ENCODE measurements at places on chromosomes 5 and 9.

DNA sequence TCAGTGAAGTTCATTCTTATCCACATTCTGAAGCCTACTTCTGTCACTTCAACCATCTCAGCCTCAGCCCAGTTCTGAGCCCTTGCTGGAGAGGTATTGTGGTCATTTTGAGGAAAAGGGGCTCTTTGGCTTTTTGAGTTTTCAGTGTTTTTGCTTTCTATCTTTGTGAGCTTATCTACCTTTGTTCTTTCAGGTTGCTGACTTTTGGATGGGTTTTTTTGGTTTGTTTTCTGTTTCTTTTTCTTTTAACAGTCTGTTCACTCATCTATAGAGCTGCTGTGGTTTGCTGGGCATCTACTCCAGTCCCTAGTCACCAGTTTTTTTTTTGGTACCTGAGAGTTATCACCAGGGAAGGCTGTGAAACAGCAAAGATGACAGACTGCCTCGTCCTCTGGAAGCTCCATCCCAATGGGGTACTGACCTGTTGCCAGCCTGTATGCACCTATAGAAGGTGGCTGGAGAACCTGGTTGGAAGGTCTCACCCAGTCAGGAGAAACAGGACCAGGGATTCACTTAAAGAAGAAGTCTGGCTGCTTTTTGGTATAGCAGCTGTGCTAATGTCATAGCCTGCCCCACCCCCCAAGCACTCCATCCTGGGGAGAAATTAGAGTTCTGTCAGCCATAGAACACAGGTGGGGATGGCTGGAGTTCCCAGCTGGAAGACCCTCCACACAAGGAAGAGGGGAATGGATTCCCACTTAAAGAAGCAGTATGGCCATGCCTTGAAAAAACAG lies 138.6 kb upstream of the TSLP start:
- DNase-seq: no peak

GRCh38 chr5:140800816-140801493 lies at the start of gene PCDHA3:
PCDHA3 (plus strand) TSS chr5:140801057.
- DNase-seq: no peak

DNA sequence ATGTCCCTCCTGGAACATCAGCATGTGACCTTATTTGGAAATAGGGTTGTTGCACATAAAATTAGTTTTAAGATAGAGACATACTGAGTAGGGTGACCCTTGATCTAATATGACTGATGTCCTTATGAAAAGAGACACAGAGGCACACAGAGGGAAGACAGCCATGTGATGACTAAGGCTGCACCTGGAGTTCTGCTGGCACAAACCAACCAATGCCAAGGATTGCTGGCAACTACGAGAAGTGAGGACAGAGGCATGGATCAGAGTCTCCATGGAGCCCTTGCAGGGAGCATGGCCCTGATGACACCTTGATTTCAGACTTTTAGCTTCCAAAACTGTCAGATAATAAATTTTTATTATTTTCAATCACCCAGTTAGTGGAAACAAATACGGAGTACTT lies 101.9 kb downstream of the FBXL7 start:
- DNase-seq: no peak

- DNase-seq: no peak
Observed at GRCh38 chr9:77985996-77986395, 45.6 kb downstream of the GNAQ start.

DNA sequence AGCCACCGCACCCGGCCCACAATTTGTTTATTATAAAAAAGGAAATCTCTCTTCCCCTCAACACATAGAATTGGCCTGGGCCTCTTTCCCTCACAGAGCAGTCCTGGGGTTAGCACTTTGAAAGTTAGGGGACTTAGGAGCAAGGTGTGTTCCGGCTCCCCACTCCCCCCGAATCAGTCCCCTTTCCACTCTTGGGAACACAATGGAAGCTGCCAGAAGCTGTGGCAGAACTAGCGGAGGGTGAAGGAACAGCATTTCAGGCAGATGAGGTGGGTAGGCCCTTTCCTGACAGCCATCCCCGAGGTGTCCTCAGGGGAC lies 16.4 kb upstream of the C5orf47 start:
- DNase-seq: no peak

GRCh38 chr5:142846406-142846805 lies 76.2 kb downstream of the ARHGAP26 start:
- no peak for DNase-seq

DNA sequence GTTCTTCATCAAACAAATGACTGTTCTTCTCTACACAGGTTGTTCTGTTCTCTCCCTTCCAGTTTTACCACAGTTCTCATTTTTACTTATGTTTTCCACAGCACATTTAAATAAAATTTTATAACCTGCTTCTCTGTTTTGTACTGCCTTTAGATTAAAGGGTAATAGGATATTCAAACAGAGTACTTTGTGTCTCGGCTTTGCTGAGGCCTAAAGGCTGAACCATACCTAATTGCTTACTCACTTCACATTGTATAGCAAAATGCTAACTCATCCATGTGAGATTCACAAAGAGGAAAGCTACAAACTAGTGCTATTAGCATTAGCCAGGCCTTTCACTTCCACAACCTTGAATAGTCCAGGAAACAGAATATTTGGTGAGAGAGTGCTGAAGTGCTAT lies 200.3 kb downstream of the TRPM3 start:
- DNase-seq: no peak

GRCh38 chr5:66849803-66850202 lies 253.6 kb downstream of the MAST4 start:
- DNase-seq: no peak

DNA sequence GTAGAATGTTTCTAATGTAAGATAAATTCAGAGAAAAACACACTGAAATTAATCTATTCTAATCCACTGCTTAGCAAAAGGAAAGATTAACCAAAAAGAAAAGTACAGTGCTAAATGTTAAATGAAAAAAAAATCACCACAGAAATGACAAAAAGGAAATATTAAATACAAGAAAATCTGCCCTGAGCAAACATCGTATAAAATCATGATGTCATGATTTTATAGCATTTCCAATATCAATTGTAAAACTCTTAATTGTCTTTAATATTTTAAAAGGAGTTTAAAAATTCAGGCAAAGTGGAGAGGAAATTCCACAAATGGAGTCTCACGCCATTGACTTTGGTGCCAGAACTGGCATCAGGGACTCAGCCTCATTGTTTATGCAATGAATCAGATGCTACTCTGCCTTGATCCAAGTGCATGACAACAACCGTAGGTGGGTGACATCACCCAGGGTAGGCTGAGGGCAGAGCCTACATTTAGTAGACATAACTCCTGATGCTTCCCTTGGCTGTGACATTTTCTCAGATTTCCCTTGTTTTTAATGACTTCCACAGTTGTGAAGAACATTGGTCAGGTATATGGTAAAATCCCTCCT lies 696.8 kb downstream of the SEMA5A start:
- no peak for DNase-seq

DNA sequence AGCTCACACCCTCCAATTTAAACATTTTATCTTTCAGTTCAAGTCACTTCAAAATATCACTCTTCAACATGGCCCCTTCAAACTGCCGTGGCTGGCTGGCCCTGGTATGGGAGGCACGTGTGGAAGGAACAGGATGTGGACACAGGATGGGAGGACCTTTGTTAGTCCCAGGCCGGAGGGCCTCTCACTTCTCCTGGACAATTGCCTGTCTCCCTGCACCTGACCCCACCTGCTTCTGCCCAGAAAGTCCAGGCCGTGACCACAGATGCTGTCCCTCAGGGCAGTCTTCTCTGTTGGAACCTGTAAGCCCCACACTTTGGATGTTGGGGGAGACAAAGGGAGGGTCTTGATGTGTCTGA lies 19.4 kb downstream of the AMBP start:
- DNase-seq: no peak

GRCh38 chr5:149166128-149166527 lies 24.8 kb downstream of the ABLIM3 start:
- DNase-seq: no peak

GRCh38 chr9:77604316-77604715 lies 43.8 kb downstream of the GNA14 start:
- DNase-seq: no peak

DNA sequence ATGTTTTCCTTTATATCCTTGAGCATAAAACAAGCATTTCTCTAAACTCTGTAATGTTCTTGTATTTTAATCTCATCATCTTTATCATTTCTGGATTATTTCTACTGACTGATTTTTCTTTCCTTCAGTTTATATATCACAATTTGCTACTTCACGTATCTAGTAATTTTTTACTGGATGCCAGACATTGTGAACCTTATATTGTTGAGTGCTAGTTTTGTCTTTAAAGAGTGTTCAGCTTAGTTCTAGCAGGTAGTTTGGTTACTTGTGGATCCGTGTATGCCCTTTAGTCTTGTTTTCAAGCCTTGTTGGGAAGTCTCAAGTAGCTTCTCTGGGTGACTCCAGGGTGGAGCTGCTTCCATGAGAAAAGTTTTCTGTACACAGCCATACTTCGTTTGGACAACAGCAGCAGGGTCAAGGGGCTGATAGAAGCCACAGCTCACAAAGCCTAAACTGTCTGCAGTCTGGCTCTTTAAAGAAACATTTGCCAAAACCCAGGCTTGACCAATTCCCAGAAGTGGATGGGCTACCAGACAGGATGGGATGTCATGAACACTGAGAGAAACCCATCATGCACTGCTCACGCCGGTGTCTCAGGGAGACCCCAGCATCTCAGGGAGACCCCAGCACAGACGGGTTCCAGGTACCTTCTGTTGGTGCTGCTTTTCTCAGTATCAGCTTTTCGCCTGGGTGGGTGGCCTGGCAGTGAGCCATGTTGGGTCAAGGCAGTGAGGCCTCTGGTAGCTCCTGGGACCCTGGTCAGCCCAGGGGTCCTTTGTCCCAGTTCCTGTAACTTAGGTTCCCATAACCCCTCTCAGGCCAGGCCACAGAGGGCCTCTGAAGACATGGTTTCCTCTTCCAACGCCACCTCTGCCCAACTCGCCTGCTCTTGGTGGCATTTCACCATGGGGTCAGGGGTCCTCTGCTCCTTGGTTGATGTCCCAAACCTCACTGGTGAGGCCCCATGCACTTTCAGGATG lies 29.1 kb downstream of the TRIP13 start:
- DNase-seq: no peak

DNA sequence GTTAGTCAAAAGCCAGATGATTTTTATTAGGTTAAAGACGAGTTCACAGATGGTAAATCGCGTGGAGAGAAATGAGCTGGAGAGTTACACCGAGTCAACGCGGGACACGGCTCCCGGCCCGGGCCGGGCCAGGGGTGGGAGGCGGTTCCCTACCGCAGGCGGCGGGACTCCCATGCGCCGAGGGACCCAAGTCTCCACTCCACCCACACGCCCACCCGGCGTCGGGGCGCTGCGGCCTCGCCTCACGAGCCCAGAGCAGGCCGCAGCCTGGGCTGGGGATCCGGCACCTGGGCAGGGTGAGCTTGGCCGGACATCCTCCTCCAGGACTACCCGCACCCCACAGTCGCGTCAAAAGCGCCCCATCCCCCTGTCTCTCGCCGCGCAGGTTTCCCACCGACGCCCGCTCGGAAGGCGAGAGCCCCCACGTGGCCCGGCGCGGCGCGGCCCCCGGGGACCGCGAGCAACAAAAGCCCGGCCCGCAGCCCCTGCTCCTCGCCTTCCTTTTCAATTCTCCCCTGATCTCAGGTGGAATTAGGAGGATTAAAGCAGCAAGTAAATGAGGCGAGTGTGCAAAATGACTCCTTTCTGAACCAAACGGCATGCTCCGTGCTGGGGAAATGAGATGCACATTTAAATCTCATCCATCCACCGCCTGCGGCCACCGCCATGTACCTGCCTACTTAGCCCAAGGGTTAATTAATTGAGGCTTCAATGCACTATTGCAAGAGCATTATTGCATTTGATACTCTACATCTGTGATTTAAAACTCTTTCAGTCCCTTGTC lies 196.5 kb upstream of the TBCA start:
- no peak for DNase-seq
